ENCODE measurements at places on chromosomes 2 and 18.

- DNase-seq: no peak
Measured at GRCh38 chr2:196170213-196170605, 1.2 kb downstream of the STK17B start.

- DNase-seq: no peak
Measured at GRCh38 chr18:57759650-57760049, 43.5 kb downstream of the ATP8B1 start.

- DNase-seq: no peak
Measured at GRCh38 chr2:221477714-221478484, 94.2 kb downstream of the EPHA4 start.

DNA sequence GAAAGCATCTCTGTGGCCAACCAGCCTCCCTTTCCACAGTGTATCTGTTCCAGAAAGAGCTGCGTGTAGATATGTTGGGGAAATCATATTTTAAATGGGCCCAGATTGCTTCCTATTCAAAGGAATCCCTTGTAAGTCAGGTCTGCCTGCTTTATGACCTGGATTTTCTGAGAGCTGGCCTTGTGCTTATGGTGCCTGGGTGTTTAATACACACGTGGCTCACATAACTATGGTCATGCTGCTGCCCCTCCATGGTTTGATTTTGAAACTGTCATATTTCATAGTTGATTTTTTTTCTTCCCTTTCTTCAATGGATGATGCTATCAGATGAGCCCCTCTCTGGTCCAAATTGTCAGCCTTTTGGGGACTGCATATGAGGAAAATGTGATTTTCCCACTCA lies 111.5 kb upstream of the CNGA3 start:
- DNase-seq: no peak

DNA sequence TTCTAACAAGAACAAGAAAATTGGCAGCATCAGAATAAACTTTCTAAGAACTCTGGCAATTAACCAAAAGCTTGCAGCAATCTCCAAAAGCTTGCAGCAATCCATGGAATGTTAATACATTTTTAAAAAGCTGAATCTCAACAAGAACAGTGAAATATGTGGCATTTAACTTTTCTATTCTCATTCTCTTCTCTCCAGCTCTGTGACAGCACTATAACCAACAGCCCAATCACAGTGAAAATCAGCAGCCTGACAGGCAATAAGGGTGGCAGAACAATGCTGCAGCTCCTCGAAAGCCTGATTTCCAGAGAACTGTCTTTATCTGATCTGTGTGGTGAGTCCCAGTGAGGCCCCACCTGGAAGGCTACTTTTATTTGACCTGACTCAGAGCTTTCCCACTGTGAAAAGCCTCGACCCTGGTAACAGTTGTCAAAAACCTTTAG lies 60.0 kb downstream of the TMEM131 start:
- no peak for DNase-seq

GRCh38 chr2:208638059-208638458 lies 231.5 kb downstream of the PTH2R start:
- DNase-seq: no peak

GRCh38 chr2:149915151-149915550 lies 327.6 kb upstream of the MMADHC start:
- DNase-seq: no peak

DNA sequence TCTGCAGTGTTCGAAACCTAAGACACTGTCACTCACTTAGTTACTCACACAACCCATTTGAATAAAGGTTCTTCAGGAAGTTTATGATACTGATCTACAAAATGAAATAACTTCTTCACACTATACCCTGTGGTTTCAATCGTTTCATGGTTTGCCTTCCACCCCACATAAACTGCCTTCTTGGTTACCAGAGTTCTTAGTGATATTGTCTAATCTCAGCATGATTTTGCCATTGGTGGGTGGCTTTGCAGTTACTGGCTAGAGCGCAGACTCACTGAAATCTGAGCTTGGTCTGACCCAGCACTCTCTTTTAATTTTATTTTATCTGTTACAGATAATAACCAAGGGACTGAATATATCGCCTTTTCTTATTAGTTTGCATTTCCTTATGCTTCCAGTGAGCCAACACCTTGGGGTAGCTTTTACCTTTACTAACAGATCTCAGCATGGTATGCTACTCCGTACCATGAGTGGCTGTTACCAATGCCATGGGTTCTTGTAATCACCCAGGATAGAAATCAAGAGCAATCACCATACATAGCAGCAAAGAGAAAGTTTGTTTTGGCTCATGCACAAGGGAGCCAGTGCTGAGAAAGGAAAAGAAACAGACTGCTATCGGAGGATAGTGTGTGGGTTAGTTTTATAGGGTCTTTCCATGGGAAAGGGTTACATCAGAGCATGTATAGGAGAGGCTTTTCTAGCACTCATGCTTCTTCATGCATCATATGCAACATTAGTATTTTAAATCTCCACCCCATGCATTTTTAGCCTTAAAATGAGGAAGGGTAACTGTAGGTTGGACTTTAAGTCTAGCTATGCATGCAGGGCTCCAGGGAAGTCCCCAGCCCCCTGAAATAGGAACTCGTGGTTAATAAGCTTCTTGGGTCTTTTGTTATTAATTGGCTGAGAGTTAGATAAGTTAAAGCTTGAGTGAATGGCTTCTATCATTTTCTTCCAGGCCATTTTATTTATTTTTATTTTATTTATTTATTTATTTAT lies 33.3 kb downstream of the ANXA4 start:
- no peak for DNase-seq
